ENCODE measurements at places on chromosomes 6 and 20.

- DNase-seq = no peak
These were observed 4.2 kb downstream of the RFX6 start for GRCh38 chr6:116881236-116881635.

DNA sequence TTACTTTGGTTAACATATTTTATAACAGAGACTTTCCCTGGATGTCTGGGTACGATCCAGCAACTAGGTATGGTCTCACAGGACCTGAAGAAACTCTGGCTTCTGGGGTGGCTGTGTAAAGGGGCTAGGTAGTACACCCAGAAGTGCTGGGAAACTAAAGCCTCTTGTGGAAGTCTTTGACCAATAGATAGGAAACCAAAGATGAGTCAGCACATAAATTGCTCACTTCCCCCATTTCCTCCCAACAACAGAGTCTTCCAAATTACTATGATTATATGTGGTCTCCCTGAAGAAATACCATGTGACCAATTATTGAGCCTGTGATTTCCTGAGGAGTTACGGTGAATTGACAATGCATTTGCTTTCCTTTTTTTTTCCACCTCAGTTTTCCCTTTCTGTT, 26.8 kb upstream of the TBX18 start:
- DNase-seq = no peak

DNA sequence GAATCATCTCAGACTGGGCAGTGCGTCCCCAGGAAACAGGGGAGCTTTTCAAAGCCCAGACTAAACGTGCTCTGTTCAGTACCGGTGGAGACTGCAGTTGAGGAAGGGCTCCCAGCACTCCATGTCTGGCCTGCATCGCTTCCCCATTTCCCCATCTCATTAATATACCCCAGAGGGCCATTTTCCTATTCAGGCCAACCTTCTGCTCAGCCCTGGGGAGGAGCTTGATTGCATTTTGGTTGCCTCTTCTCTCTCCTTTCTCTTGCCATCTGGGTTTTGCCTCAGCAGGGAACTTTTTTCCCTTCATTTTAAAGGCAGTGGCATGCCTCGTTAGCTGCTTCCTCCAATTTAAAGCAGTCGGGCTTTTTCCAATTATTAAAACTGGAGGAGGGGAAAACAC, 394.3 kb upstream of the SOX4 start:
- no peak for DNase-seq

DNA sequence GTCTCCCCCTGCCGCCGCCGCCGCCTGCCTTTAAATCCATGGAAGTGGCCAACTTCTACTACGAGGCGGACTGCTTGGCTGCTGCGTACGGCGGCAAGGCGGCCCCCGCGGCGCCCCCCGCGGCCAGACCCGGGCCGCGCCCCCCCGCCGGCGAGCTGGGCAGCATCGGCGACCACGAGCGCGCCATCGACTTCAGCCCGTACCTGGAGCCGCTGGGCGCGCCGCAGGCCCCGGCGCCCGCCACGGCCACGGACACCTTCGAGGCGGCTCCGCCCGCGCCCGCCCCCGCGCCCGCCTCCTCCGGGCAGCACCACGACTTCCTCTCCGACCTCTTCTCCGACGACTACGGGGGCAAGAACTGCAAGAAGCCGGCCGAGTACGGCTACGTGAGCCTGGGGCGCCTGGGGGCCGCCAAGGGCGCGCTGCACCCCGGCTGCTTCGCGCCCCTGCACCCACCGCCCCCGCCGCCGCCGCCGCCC, 474 bp downstream of the CEBPB start:
- peak; percentile 52 for DNase-seq

GRCh38 chr20:11467436-11467835, 450.3 kb upstream of the BTBD3 start:
- DNase-seq = no peak

DNA sequence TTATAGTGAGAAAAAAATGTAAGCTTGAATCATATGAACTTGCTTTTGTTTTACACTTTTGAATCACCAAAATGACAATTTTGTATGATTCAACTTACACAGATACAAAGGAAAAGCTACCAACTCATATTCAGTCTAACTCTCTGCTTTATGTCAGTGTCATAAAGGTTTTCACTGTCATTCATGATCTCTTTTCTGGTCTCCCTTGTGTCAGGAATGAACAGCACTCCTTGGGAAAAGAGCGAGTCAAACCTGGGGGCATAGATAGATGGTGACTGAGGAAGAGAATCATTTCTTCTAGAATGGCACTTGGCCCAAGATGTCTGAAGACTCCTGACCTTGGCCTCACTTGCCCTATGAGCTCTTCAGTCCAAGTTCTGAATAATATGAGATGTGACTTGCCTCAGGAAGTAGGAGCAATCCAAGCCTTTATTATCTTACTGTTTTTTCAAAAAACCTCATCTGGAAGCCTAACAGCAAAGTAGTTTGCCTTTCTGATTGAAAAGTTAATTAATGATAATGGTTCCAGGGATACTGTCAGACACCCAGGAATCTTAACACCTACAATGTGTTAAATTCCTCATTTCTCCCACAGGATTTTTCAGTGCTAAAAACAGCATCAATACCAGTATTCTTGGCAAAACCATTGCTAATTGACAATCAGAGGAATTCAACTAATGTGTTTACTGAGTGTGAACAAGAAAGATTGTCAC, 270.0 kb upstream of the HSF2 start:
- DNase-seq = no peak

GRCh38 chr6:14713966-14714631, 531.8 kb upstream of the JARID2 start:
- no peak for DNase-seq

- DNase-seq = peak; percentile 36
These were observed 258.0 kb downstream of the PLCB1 start for GRCh38 chr20:8390037-8390433.

- DNase-seq = no peak
These were observed at the start of gene SLC35D3 for GRCh38 chr6:136921936-136922684. Gene SLC35D3, plus strand, starts transcription at chr6:136922301. Its CDS starts 128 bp downstream, at chr6:136922429.

DNA sequence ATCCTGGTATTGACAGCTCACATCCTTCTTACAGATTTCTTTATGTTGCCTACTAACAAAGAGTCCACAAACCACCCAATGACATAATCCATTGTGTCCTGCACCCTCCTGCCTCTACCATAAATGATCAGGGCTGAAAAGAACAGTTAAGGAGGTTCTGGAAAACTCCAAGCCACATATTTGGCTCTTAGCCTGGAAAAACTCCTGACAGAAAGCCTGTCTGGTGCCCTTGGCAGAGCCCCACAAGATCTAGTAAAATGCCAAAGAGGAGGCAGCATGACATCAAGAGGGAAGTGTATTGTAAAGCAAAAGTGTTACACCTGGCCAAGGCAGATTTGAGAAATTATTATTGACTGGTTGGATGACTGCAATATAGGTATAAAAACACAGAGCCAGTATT, 126.4 kb upstream of the VGLL2 start:
- peak; percentile 31 for DNase-seq

DNA sequence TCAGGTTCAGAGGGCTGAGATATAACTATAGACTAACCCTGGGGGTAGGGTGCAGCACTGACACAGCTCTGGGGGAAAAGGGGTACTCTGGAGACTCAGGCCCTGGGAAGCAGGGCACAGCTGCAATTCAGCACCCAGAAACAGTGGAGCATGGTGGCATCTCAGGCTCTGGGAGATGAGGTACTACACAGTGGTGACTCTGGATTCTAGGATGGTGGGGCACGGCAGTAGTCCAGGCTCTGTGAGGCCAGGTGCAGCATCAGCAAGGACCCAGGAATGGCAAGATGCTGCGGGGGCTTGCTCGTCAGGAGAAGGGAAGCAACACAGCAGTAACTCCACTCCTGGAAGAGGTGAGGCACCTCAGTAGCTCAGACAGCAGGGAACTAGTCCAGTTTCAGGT, 271.5 kb upstream of the MOCS1 start:
- DNase-seq = no peak
